ENCODE measurements at places on chromosomes 3 and 15. TPM values are rescaled to one million over a fixed set of nuclear protein-coding genes. Genes with fewer than 3 reads are reported as not detected.

GRCh38 chr3:162292409-162292808, 795.8 kb downstream of the OTOL1 start:
- DNase-seq: no peak

DNA sequence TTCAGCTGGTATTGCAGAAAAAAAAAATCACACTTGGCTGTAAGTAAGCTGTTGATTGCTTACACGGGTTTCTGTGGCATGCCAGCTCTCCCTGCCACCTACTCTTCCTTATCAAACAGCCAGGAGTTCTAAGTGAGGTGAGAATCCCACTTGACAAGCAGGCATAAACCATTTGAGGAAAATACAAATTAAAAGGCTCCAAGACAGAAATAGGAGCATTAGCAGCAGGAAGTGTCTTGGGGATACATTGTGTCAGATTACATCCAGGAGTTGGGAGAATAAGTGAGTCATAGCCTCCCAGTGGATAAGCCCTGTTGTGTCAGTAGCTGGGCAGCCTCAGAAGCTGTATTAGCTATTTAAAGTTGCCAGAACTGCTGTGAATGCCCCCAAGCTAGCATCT, 256.0 kb downstream of the CNTN4 start:
- no peak for DNase-seq

GRCh38 chr3:101928890-101929289, 79.6 kb downstream of the NFKBIZ start:
- DNase-seq: no peak

DNA sequence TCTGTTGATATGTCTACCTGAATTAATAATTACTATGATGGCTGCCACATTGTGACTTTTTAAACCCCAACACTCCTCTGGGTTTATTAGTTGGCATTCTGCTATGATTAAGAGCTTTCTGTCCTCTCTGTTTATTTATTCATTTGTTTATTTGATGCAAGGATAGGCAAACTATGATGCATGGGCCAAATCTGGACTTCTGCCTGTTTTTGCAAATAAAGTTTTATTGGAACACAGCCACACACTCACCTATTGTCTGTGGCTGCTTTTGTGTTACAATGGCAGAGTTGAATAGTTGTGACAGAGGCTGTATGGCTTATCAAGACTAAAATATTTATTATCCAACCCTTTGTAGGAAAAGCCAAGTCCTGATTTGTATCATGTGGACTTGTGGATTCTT, 48.3 kb upstream of the C3orf80 start:
- DNase-seq: no peak

GRCh38 chr3:139695426-139696313, 17.9 kb upstream of the NMNAT3 start:
- DNase-seq: no peak

GRCh38 chr3:4982773-4983738, 3.8 kb downstream of the BHLHE40 start:
- no peak for DNase-seq

- no peak for DNase-seq
Observed at GRCh38 chr3:162729686-162730085, 1233.1 kb downstream of the OTOL1 start.

DNA sequence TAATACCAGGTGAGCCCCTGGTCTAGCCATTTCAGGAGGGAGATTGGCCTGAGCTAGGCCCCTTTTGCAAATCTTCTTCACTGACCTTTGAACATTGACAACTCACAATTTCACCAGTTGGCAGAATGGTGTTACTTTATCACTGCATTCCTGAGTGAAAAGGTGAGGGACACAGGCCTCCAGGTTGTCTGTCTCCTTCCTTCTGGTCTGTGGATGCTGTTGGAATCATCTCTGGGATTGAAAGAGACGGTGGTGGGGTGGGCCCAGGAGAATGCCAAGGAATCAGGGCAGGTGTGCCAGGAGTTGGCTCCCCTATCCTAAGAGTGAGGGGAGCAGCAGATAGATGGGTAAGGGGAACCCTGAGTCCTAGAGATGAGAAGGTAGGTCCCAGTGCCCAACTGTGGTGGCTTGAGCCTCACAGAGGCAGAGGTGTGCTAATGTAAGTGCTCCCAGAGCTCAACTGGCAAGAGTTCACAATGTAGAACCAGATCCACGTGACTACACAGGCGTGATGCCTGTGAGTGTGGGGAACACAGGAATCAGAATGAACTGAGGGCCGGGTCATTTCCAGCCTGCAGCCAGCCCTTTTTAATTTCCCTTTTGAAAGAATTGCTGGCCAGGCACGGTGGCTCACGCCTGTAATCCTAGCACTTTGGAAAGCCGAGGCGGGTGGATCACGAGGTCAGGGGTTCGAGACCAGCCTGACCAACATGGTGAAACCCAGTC, 11.2 kb downstream of the C3orf62 start:
- DNase-seq: no peak

DNA sequence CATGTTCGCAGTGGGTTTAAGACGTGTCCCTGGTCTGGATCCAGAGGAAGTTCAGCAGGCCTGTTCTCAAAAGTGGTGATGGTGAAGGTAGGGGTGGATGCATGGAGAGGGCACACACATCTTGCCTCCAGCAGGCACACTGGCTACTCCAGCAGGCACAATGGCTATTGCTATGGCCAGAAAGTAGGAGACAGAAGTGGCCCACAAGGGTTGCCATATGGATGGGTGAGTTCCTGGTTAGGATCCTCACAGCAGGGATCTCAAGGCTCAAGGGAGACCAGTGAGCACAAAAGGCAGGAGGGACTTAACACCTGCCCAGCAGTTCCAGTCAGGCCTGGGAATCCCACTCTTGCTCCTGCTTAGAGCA, 107.9 kb downstream of the LRIG1 start:
- DNase-seq: no peak

DNA sequence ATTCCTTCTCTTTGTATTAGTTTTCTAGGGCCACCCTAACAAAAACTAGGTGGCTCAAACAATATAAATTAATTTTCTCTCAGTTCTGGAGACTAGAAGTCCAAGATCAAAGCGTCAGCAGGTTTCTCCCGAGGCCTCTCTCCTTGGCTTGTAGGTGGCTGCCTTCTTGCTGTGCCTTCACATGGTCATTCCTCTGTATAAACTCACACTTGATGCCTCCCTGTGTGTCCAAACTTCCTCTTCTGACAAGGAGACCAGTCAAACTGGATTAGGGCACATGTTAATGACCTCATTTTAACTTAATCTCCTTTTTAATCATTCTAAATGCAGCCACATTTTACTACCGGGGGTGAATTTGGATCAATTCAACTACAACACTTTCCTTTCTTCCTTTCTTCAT, 691.1 kb downstream of the DIPK2A start:
- no peak for DNase-seq

- peak; percentile 89 for DNase-seq
Observed at GRCh38 chr3:46484911-46485778, 12.6 kb upstream of the RTP3 start.

- DNase-seq: no peak
Observed at GRCh38 chr15:27576576-27576975, 522.5 kb downstream of the OCA2 start.

Gene CLRN1
- not detected for polyA plus RNA-seq

Gene NRROS
- polyA plus RNA-seq: 1.4 TPM

Gene PIERCE2
- 15.2 TPM for polyA plus RNA-seq

Gene AGBL1
- not detected for polyA plus RNA-seq

Gene GPR27
- polyA plus RNA-seq: 1.4 TPM

Gene LTF
- 8.1 TPM for polyA plus RNA-seq

Gene SNTN
- polyA plus RNA-seq: not detected

Gene OXTR
- polyA plus RNA-seq: not detected
